EL (cell line): ENCODE measurements at places on chromosomes 1 and 21.

DNA sequence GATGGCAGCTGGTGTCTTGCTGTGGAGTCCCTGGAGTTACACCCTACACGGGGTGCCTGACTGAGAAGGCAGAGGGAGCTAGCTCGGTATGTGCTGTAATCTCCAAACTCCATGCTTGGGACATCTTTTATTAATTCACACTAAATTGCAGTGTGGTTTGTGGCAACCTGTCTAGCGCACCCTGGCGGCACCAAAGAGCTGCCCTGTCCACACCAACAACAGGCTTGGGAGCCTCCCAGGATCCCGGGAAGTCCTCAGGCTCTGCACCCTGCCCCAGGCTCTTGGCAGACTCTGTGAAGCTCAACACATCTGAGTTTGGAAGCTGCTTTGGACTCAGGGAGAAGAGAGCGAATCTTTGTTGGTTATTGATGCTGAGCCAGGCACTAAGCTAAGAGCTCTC lies 138.9 kb downstream of the IGSF21 start:
- DNase-seq = no peak

- peak; percentile 69 for DNase-seq
These were observed 18.8 kb downstream of the LAMB3 start for GRCh38 chr1:209633335-209633997.

GRCh38 chr1:26335774-26336476 lies 18.0 kb downstream of the CRYBG2 start:
- no peak for DNase-seq

DNA sequence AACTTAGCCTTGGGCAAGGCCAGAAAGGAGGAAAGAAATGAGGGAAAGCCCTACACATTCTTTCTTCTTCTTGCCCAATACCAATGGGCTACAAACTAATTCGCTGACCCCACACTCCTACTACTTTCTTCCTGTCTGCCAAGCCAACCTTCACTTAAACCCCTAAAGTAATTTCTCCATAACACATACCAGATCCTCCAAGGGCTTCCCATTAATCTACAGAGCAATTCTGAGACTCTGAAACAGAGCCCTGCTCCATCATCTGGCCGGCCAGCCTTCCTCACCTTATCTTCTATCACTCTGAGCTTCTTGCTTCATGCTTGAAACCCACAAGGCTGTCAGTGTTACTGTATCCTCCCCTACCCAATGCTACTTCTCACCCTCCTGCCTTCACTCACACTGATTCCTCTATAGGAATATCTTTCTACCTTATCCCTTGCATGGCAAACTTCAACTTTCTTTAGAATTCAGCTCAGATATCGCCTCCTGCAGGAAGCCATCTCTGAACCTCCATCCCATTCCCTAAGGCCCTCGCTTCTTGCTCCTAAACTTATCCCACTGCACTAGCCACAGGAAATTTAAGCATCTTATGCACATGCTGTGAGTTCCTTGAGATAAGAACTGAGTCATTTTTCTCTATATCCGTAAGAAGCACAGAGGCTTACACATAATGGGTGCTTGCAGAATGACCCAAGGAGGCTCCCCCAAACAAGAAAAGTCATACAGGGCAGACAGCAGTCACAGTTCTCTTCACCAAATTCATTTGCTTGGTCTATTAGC lies 81.9 kb downstream of the JAK1 start:
- no peak for DNase-seq

GRCh38 chr1:212457740-212458338 lies 25.1 kb downstream of the NENF start:
- DNase-seq = peak; percentile 61

DNA sequence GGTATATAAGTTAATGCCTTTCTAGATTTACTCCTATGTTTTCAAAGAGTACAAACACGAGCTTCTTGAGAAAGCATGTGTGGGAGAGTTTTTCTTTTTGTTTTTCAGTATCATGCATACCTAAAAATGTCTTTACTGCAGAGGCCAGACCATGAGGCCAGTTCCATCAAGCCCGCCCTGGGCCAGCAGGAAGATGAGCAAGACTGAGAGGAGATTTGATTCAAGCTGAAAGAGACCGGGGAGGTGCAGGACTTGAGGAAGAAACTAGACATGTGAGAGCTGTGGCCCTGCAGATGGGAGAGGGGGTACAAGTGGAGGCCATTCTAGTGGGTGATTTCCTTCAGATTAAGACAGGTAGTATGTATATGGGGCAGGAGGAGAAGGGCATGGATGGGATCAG lies 33.4 kb upstream of the NTPCR start:
- DNase-seq = no peak

DNA sequence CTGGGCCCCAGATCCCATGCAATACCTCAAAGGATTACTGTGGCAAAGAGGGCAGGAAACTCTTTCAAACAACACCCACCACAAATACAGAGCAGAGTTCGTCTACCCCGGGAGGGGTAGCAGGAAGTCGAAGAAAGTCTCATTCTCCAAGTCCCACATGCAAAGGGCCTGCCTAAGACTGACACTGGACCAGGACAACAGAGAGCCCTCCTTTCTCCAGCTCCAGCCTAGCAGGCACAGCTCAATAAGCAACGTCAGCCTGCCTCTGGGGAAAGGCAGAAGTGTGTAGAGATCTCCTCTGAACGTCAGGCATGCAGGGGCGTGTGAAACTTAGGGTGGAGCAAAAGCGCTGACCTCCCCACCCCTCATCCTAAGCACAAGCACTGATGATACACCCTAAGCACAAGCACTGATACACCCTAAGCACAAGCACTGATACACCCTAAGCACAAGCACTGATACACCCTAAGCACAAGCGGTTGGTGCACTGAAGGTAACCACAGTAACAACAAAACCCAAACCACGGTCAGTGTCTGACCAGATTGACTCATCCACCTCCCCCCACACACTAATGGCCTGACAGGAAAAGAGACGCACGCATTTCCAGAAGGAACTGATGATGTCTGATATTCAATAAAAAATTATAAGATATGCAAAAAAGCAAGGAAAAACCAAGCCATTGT lies 1.3 kb downstream of the KRTAP12-3 start:
- DNase-seq = no peak

DNA sequence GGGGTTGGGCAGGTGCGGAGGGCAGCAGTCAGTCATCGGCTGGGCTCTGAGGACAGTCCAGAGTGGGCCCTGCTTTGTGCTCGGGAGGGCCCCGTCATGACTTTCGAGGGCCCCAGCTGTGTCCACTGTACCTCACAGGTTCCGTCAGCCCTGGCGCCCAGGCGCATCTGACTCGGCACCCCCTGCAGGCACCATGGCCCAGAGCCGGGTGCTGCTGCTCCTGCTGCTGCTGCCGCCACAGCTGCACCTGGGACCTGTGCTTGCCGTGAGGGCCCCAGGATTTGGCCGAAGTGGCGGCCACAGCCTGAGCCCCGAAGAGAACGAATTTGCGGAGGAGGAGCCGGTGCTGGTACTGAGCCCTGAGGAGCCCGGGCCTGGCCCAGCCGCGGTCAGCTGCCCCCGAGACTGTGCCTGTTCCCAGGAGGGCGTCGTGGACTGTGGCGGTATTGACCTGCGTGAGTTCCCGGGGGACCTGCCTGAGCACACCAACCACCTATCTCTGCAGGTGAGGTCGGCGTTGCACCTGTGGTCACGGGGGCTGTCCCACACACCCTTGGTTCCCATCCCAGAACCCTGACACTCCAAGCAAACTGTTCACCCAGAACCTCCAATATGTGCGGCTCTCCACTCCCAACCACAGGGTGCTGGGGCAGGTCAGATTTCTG lies 7.8 kb downstream of the PODN start:
- DNase-seq = no peak

DNA sequence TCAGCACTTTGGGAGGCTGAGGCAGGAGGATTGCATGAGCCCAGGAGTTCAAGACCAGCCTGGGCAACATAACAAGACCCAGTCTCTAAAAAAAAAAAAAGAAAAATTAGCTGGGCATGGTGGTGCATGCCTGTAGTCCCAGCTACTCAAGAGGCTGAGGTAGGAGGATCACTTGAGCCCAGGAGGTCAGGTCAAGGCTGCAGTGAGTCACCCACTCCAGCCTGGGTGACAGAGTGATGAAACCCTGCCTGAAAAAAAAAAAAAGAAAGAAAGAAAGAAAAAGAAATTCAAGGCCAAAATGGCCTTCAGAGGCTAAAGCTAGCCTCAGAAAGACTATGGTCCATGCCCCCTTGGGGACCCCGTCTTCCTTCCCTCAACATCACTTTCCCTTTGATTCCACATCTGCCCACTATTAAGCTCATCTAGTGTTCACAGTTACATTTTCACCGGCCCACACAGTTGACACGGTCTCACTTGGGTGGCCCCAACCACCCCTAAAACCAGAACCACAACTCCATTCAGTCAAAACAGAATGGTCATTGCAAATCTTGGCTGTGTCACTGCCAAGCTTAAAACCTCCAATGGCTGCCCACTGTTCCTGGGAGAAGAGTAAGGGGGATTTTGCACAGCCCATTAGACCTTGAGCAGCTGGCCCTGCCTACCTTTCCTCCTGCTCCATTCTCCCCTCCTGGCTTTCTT lies 2.1 kb upstream of the CAPN8 start:
- peak; percentile 35 for DNase-seq

DNA sequence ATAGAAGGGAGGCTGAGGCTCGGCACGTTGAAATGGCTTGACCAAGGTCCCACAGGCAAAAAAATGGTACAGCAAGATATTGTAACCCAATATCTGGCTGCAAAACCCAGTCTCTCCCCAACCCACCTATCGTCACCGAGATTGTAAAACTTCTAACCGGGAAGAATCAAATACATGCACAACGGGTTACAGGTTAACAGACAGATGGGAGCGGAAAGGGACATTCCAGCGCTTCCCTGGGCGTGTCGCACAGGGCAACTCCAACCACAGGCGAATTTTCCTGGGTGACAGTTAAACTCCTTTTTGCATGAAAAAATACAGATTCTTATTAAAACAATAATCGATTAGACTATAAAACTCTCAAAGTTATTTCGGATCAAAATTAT lies 31.8 kb upstream of the JUN start:
- peak; percentile 44 for DNase-seq

DNA sequence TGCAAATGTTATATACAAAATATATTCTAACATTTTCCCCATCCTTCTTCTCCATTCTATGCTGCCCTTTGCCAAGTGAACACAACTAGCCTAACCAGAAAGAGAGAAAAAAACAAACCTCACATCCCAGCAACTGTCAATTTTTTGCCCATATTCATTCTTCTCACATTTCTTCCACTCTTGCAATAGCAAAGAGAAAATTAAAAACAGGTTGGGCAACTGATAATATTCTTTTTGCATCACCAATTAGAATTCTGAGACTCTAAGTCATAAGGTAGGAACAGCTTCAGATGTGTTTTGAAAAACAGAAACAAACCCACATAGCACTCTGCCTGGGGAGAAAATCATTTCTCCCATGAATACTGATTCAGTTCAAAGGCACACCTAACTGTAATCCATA lies 25.2 kb upstream of the EXO1 start:
- DNase-seq = no peak

- no peak for DNase-seq
These were observed 141.5 kb upstream of the ERG start for GRCh38 chr21:38639571-38640354.

DNA sequence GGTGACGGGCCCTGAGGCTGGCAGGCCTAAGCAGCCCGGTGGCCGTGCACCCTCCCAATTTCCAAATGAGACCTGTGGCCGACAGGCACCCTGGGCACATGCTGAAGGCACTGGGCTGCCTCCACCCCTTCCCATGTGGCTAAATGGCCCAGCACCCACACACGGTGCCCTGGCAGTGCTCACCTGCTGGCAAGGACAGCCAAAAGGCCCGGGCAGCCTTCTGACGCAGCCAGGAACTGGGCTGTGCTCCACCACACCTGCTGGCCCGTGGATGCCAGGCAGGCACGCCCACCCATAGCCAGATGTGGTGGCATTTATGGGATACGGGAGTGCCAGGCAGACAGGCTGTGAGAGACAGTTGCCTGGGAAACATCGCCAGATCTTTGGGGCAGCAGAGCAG lies 4.0 kb upstream of the FAAP20 start:
- no peak for DNase-seq

- DNase-seq = peak; percentile 92
These were observed 25.2 kb upstream of the DYRK1A start for GRCh38 chr21:37341254-37341960.

GRCh38 chr1:154943649-154944400 lies 7.3 kb upstream of the PMVK start:
- peak; percentile 37 for DNase-seq

GRCh38 chr1:177937931-177938330 lies 31.9 kb downstream of the SEC16B start:
- DNase-seq = peak; percentile 70

DNA sequence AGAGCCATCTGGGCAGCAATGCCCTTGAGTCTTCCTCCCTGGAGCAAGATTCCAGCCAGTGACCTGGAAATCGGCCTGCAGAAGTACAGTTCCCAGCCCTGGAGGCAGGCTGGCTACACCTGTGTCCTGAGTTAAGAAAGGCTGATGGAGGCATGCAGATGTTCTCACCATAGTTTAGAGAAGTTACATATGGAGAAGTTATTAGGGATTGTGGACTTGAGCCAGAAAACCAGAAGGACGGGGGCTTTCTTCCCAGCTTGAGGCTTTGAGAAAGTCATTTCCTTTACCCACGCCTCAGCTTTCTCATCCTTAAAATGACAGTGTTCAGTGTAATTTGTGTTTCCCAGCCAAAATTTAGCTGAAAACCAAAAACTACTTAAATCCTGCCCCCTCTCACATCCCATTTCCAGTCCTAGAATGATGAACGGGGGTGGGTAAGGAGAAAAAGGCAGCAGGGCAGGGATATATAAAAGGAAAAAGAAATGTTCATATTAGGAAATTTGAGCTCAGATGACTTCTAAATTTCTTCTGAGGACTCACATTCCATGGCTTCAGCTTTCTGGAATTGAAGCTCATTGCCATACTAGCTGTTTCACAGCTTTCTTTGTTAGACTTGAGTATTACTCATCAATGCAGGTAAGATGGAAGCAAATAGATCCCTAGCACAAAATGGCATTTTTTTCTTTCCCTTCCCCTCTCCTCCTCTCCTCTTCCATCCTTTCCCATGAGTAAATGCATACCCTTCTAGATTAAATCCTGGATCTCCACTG lies 14.4 kb upstream of the C8B start:
- no peak for DNase-seq

- DNase-seq = no peak
These were observed 10.1 kb upstream of the XCL2 start for GRCh38 chr1:168553680-168554553.

DNA sequence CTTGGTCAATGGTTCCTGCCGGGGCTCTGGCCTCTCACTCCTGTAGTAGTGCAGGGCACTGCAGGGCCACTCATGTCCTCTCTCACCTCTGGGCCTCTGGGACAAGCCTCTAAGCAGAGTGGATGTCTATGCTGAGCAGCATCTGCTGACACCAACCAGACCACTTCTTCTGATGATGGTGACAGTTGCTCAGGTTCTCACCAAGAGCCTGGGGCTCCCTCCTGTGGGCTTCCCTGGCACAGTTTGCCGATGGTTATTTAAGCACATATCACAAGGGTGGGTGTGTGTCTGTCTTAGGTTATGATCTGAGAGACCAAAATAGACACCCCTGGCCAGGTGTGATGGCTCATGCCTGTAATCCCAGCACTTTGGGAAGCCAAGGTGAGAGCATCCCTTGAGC lies 17.4 kb upstream of the GPR137B start:
- no peak for DNase-seq

- no peak for DNase-seq
These were observed 433.0 kb downstream of the PTPRU start for GRCh38 chr1:29669158-29669871.
